Hematopoietic multipotent progenitor cell treated with erythropoietin and hydrocortisone succinate and interleukin-3 and kit ligand, for 6 days (in vitro differentiated cells): ENCODE measurements at places on chromosomes 5 and 9.

DNA sequence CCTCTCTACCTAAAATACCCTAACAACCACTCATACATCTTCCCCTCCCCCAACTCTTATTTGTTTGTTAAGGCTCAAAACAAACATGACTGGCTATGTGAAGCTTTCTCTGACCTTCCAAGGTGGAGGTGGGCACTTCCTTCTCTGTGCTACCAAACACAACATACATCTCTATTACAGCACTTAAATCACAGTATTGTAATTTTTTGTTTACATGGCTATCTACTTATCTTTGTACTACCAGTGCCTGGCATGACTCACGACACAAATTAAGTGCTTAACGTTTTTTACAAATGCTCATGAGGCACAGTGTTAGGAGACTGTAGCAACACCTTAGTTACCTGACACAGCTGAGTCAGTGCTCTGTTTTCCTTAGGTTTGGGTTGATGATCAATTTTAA is 18.6 kb downstream of the HOMER1 start:
- no peak for DNase-seq

DNA sequence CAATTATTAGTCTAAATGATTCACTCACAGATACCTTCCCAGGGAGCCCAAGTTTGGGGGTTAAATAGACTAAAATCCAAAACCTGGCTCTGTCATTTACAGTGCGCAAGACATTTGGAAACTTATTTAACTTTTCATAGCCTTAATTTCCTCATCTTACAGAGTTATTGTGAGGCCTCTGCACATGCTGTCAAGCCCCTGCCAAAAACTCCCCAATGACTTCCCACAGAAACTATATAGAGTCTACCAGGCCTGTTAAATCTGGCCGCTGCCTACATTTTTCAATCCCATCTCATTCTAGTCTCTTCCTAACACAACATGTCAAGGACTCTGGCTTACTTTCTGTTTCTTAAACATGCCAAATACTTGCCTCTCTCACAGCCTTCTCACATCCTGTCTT is 412.5 kb downstream of the ELAVL2 start:
- no peak for DNase-seq

DNA sequence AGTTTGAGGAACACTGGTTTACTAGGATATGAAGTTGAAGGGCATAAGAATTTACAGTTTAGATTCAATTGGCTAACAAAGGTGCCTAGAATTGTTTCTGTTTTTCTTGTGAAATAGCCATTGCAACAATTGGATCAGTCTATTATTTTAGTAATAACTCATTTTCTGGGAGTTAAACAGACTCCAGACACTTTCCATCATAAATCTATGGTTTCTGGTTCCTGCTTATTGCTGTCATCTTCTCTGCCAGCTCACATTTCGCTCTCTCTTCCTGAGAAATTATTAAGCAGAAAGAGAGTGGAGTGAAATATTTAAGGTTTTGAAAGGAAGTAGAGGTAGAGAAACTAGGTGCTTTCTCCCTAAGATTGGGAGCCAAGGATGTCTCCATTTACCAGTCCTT is 165.1 kb upstream of the PRR16 start:
- DNase-seq: no peak

DNA sequence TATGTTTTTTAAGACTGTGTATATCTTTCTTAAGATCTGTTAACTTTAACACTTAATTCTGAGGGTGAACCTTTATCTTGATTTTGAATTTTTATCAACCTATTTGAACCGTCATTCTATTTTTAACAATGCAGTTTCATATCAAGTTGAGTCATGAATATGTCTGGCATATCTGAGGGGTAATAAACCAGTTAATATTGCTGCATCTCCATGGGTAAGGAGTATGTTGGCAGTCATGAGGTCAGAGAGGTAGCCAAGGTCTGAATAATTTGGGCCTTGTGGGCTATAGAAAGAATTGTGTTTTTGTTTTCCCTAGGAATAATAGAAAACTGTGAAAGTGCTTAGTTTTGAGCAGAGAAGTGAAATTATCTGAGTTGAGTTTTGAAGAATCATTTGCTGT is 419.0 kb downstream of the PLK2 start:
- DNase-seq: peak; percentile 0

GRCh38 chr9:93620041-93620506 is 43.7 kb downstream of the PHF2 start:
- DNase-seq: no peak

DNA sequence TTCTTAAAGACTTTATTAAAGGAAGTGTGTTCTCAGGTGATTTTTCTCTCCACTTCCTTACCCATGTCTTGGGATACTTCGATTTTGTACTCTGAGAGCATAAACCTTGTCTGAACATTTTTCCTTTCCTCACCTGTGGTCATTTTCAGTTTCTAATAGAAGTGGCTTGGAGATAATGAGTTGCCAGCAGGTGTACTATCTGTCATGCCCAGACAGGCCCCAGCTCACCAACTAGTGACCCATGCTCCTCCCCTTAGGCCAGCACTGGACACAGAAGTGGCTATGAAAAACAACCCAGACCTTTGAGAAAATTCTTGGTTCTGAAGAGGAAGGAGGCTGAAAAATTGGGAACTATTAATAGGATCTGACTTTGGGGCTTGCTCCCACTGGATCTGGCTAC is 49.2 kb upstream of the SMIM32 start:
- no peak for DNase-seq

DNA sequence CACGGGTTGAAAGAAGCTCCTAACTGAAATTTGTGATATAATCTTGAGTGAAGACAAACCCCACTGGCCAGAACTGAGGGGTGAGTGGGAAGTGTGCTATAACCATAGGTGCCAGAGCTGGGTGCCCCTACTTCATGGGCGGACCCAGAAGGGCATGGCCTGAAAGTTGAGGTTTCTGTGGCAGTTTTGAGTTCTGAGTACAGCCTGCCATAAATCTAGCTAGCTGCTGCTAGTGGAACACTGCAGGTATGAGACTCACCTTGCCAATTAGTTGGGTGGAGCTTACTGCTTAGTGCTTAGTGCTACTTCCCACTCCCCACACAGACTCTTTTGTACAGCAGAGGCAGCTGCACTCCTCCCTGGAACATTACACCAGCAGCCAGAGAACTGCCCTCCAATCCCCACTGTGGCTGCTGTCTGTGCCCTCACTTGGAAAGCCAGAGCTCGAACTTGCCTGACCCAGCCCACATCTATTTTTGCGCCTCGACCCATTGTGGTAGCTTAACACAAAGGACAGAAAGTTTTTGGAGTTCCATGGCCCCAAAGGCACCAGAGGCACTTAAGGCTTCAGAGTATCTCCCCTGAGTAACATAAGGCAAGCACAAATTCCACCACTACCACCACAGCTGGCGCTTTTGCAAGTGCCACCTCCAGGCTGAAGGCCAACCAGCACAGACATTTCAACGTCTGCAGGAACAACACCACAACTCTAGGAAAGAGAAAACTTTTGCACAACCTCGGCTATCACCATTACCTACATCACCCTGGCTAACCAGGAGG is 27.1 kb upstream of the PTGER4 start:
- DNase-seq: peak; percentile 52

DNA sequence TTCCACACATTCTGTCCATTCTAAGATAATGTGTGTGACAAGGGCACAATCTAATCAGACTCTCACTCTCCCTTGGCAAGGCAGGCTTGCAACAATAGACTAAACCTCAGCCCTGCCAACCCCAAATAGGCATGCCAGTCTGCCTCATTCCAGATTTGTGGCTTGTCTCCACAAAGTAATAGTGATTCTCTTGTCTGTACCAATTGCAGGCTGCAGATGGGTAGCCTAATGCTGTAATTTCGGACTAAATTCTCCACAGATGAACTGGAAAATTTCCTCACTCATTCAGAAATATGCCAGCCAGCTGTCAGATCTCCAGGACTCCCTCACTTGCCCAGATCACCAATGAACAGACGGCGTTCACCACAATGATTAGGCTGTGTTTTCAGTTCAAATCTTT is 413.6 kb downstream of the ELAVL2 start:
- DNase-seq: no peak

GRCh38 chr5:123245689-123246088 is 156.6 kb downstream of the PRDM6 start:
- DNase-seq: no peak

DNA sequence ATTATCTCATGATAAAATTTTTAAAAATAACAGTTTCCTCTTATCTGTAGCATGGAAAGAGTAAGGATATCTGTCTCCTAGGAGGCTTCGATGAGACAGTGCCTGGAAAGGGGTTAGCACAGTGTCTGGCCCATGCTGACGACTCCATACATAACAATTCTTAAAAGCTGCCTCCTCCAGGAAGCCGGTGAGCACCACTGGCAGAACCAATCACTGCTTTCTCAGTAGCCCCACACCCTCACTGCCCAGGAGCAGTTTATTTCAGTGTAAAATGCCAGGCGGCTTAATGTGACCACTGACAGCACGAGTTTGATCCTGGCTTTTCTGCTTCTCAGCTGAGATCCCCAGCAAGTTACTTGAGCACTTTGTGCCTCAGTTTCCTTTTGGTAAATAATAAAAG is 1.2 kb upstream of the NIPAL4 start:
- no peak for DNase-seq
